ENCODE measurements at places on chromosomes 13 and 19. TPM values are rescaled to one million over a fixed set of nuclear protein-coding genes. Genes with fewer than 3 reads are reported as not detected.
A peak's percentile ranks its signal among the peaks of the same experiment; 100 is the strongest.

GRCh38 chr13:102903659-102904407 lies 58.0 kb downstream of the ERCC5 start:
- DNase-seq, result no peak

DNA sequence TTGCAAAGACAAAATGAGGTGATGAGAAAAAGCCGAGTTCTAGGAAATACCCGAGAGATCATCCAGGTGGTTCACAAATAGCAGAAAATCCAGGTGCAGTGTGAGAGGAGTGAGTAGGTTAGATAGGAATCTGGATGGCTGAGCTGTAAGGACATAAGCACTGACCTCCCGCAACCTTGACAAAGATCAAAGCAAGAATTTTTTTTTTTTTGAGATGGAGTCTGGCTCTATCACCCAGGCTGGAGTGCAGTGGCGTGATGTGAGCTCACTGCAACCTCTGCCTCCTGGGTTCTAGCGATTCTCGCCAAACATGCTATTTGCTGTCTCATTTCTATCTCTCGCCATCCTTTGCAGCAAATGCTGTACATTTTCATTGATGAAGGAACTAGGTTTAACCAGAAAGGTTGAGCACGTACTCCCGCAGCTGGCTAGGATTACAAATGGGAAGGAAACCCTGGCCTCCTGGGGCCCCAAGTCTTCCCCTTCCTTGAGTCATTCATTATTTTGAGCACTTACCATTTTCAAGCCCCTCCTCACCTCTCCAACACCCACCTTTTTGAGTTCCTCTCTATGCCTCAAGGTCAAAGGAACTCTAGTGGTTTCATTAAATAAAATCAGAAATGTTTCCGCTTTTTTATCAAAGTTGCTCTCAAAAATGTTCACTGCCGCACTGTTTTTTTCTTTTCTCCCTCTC lies 38.8 kb downstream of the NLRP12 start:
- DNase-seq, result no peak

- no peak for DNase-seq
These were observed 31.7 kb downstream of the RASA3 start for GRCh38 chr13:114100446-114101357.

DNA sequence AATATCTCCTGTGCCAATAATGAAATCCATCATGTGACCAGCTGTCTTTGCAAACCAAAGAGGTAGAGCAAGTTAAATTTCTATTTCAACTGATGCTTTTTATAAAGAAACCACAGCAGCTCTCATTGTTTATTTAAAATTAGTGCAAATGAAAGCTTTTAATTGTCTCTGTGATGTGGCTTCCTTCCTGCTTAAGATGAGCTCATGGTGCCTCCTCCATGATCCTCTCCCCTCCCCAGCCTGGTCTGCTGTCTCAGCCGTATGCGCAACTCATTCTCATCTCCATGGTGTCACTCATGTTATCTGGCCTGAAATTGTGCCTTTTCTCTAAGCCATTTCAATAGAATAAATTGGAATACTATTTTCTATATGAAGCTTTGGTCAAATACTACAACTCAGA lies 270.6 kb downstream of the FGF14 start:
- DNase-seq, result no peak

DNA sequence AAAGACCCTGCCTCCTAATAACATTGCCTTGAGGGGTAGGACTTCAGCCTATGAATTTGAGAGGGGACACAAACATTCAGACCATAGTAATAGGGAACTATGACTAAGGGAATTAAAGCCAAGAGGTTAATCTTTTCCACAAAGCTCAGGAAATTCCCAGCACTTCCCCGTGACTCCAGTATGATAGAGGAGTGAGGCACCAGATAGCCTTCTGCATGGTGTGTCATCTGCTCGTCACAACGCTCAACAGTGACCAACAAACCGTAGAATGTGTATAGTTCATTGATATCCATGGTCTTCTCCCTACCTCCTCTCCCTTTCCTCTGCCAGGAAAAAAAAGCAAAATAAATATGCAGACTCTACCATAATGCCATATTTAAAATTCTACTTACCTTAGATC lies 64.4 kb downstream of the B3GLCT start:
- no peak for DNase-seq

DNA sequence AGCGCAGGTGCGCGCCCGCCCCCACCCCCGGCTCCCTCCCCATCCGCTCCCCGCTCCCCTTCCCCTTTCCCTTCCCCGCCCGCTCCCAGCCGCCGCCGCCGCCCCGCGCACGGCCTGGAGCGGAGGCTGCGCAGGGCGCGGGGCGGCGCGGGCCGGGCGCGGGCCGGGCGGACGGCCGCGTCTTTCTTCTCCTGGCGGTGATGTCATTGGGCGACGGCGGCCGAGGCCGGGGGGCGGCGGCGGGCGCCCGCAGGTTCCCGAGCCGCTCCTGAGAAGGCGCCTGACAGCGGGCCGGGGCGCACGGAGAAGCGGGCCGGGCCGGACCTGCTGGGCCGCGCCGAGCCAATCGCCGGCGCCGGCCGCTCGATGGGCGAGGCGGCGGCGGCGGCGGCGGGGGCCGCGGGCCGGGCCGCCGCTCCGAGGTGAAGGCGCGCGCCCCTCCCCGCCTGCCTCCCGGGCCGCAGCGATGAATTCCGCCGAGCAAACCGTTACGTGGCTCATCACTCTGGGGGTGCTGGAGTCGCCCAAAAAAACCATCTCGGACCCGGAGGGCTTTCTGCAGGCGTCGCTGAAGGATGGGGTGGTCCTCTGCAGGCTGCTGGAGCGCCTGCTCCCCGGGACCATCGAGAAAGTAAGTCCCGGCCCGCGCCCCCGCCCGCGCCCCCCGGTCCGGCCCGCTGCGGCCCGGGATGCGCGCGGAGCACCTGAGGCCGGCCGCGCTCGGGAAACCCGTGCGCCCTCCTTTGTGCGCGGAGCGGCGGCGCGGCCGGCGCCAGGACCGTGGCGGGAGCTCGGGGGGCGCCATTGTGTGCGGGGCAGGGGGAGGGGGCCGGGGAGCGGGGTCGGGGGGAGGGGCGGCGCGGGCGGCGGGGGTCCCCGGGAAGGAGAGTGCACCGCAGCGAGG lies at the start of gene ARHGEF7:
Gene ARHGEF7 (plus strand): TSS at position 250 of the 904 bp plus-strand sequence. CDS start 217 bp downstream, at position 467.
- DNase-seq, result no peak

DNA sequence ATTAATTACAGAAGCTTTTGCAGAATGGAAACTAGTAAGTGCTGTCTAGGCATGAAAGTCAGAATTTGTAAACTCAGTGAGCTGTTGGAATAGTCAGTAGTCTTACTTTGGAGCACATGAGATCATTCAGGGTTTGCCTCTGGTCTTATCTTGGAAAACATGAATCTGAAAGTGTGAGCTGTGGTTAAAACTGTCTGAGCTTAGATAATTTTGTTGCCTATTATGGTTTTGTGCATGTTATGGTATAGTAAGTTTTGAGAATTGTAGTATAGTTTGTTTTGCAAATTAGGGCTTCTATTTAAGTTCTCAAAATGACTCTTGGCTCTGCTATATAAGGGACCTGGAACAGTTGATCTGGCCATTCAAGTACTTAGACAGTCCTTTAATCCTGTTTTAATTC lies 53.7 kb upstream of the TRPC4 start:
- no peak for DNase-seq

DNA sequence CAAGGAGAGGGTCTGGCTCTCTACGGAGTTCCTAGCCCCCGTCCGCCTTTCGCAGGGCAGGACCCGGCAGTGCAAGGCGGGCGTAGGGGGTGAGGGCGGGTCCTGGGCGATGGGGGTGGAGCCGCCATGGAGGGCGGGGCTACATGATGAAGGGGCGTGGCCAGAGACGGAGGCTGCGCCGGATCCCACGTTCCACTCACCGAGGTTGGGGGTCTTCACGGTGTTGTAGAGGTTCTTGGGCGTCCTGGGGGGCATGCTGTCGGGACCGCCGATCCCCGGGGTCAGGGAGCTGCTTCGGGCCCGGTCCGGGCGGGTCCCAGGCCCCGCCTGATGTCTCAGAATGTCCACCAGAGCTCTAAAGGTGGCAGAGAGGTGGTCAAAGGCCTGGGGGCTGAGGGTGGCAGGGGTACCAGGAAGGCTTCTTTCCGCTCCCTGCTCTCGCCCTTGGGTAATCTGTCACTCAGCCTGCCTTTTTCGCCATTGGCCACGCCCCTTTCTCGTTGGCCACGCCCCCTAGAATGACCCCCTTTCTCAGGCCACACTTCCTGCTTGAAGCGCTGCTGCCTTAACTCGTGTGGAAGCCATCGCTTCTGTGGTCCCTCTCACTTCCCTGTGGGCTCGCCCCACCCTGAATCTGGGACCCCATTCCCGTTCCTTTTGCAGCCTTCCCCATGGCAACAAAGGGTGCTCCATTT lies 2.5 kb downstream of the SHISA7 start:
- DNase-seq, result no peak

DNA sequence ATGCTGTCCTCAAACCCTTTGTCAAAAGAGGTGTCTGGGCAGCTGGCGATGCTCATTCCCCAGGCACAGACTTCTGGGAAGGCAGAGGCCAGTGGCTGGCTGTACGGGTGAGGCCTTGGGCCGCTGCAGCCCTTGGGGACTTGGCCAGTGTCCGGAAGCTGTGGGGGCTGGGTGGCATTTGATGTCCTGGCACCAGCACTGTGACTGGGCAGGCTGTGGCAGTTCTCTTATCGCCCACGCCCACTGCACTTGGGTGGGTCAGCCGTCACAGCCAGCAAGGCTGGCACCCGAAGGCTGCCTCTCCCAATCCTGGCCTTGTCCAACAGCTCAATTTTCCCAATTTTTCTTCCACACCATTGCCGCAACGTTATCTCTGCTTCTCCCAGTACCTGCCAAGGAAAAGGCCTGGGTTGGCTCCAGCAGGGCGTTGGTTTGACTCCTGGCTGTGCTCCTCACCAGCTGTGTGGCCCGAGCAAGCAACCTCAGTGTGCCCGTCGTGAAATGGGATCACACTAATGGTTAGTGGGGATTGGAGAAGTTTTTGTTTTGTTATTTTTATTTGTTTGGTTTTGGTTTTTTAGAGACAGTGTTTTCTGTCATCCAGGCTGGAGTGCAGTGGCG lies 12.7 kb upstream of the SLC44A2 start:
- peak; percentile 77 for DNase-seq

- DNase-seq, result no peak
These were observed 24.8 kb downstream of the C2CD4C start for GRCh38 chr19:383922-384798.

GRCh38 chr13:113762538-113762937 lies 3.5 kb downstream of the TMEM255B start:
- DNase-seq, result no peak

GRCh38 chr13:63864171-63864902 lies 2448.7 kb upstream of the PCDH20 start:
- DNase-seq, result no peak

DNA sequence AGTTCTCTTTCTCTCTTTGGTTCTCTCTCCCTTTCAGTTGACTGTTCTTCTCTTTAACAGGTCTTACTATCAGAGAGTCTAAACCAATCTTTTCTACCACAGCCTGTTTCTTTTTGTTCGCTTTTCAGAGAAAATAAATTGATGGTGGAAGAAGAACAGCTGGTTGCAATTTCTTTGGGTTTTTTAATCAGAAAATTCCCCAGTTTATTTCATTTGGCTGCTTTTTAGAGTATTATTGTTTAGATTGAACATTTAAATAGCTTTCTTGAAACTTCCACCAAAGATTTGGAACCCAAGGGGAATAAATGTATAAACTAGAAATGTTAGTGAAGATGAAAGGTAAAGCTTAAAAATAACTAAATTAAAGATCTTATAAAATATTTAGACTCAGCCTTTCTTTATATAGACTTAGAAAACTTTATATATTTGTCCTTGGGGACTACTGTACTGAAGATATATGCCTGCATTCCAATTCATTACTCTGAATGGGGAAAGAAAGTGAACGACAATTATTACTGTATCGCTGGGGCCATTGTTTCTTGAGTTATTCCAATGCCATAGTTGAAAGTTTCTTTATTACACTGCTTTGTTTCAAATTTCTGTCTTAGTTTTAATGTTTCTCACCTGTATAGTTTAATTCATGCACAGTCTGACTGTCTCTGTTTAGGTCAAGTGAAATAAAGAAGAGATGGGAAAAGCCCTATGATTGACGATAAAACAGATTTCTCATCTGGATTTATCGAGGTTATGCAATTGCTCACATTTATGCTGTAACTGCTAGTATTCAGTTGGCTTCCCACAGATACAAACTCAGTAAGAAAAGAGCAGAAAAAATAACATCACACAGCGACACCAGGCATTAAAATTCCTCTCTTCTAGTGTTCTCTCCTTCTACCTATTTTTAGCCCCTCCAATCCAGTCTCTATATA lies 169.4 kb upstream of the CSNK1A1L start:
- no peak for DNase-seq

GRCh38 chr19:15449620-15450527 lies at the start of gene WIZ:
Gene WIZ (minus strand): TSS chr19:15449956. CDS start chr19:15448307, 1,649 bp downstream.
- peak; percentile 84 for DNase-seq

- peak; percentile 59 for DNase-seq
These were observed 190.9 kb downstream of the COL4A1 start for GRCh38 chr13:110116072-110116487.

DNA sequence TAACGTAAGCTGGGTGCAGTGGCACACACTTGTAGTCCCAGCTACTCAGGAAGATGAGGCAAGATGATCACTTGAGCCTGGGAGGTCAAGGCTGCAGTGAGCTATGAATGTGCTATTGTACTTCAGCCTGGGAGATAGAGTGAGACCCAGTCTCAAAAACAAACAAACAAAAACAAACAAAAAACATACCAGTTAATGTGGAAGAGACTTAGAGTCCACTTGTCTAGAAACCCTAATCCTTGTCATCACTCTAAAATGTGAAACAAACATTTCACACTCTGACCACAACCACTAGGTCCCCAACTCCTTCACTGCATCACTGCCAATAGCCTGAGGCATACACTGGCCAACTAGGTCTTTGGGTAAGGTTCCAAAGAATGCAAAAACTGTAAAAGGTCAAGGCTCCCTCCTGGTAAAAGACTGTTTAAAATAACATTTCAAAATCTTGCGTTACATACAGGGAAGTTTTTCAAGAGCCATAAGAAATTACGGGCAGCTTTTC lies 28.6 kb upstream of the CYP2B6 start:
- no peak for DNase-seq

The PPAN gene
- 35.0 TPM for total RNA-seq

The FPR1 gene
- total RNA-seq, result 9.3 TPM

The ZFR2 gene
- total RNA-seq, result 0.55 TPM

The PRODH2 gene
- 0.46 TPM for total RNA-seq

The C3 gene
- total RNA-seq, result 486 TPM

The FFAR2 gene
- 0.17 TPM for total RNA-seq

The IGFLR1 gene
- total RNA-seq, result 14.8 TPM

The KLK3 gene
- not detected for total RNA-seq

The ZNF580 gene
- total RNA-seq, result 47.3 TPM

The PSG2 gene
- not detected for total RNA-seq

The TPTE2 gene
- not detected for total RNA-seq

Data from mucosa of gallbladder (tissue), 1 donor.